AML-193 (cell line): ENCODE measurements at places on chromosomes 4 and X.

DNA sequence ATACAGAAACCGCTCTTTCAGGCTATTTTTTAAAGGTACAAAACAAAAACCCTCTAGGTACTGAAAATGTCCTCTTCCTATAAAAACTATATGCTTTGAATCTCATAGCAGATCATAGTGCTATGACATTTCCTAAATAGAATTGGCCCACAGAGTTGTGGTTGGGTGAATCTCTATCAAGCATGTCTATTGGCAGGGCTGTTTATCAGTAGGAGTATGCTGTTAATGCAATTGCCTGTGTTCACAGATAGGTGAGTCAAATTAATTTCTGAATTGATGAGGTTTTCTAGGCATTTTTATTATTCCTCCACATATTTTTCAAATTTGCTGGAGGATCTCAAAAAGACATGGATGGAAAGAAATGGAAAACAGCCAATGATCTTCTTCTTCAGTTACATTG, 73.9 kb downstream of the QRFPR start:
- DNase-seq: no peak

DNA sequence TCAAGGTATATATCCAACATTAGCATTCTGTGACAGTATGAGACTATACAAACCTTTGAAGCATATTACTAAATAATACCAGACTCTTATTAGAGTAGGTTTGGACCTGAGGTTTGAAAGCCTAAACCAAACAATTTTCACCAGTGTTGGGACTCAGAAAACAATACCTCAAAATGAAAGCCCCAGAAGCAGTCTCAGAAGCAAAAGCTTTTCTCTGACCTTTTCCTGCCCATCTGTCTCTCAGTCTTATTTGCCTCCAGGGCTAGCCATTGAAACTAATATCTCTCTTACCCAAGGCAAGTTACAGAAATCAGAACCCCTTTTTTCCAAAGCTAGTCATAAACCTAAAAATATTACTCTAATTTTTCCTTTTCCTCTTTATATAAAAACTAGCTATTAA, 163.3 kb downstream of the PTCHD1 start:
- DNase-seq: no peak

DNA sequence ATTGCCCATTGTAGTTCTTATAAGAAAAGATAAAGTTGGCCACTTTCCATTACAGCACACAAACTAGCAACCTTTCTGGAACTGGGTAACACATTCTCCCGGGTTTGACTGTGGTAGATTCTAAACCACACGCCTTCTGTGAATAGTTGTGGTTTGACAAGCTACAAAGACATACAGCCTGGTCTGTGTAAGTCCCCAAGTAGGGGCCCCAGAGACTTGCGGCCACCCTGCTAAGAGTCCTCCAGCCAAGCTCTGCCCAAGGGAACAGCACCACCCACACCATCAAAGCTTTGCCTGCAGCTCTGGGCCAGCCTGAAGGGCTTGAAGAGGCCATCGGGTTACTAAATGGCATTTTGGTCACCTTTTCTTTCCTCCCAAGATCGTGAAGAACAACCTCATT, 203.4 kb downstream of the MAML3 start:
- DNase-seq: no peak

DNA sequence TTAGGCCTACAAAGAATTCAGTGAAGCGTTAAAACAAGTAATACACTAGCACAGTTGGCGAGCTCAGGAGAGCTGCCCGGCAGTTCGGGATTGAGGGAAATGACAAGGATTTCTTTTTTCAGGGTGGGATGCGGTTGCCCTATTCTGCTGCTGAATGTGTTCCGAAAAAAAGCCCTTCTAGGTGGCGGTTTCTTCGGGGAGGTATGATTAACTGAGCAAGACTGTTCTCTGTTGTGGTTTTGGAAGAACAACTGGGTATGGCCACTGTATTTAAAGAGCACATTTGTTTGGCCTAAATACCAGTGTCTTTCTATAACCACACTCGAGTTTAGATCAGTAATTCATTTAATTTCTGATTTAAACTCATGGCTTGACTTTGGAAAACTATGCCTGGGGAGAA, 459.7 kb upstream of the FAT1 start:
- DNase-seq: no peak
